CD14-positive monocyte (primary cell): ENCODE measurements at places on chromosomes 2 and 18. TPM values are rescaled to one million over a fixed set of nuclear protein-coding genes. Genes with fewer than 3 reads are reported as not detected.
A peak's percentile ranks its signal among the peaks of the same experiment; 100 is the strongest.

DNA sequence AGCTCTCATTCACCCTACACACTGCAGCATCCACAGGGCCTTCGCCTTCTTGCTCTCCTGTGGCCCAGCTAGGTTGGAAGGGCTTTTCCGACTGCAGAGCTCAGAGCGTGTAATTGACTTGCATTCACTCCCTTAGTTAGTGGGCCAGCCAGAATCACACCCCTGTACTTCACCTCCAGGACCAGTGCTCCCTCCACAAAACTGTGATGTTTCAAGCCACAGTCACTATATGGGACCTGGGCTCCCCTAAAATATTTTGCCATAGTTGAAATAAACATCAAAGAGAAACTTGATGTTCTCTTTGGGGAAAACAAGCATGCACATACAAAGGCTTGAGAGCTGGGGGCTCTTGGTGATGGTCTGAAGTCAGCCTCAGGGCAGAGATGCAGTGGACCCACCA is 69.7 kb upstream of the POU3F3 start:
- no peak overlapping the region for H3K27ac ChIP-seq
- no peak overlapping the region for H3K4me3 ChIP-seq
- H3K36me3 ChIP-seq = no peaks in the 10 kb centered on the region

GRCh38 chr2:160039166-160039903 is 23.1 kb downstream of the PLA2R1 start:
- no peak overlapping the region for H3K27ac ChIP-seq
- DNase-seq = no peak
- no peaks in the 10 kb centered on the region for H3K36me3 ChIP-seq
- H3K4me1 ChIP-seq = no peaks in the 10 kb centered on the region
- H3K4me3 ChIP-seq = no peak overlapping the region
- no peaks in the 10 kb centered on the region for H3K27me3 ChIP-seq

GRCh38 chr2:200033929-200034328 is 78.5 kb downstream of the MAIP1 start:
- no peak overlapping the region for H3K27ac ChIP-seq
- no peaks in the 10 kb centered on the region for H3K36me3 ChIP-seq
- no peaks in the 10 kb centered on the region for H3K4me1 ChIP-seq
- H3K27me3 ChIP-seq = no peaks in the 10 kb centered on the region
- H3K4me3 ChIP-seq = no peak overlapping the region
- no peak for DNase-seq

DNA sequence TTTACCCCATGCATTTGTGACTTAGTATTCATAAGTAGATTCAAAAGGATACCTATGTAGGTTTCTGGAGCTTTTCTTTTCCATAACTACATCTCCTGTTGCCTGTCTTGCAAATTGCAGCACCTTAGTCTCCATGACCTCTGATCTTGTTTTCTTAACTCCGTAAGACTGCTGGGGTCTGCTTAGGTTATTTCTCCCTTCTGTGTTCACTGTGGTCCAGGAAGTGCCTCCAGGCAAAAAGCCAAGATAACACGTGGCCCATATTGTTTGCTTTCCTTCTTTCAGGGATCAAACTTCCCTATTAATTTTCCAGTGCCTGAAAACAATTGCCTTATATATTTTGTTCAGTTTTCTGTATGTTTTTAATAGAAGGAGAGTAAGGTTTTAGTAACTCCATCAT is 86.4 kb downstream of the GCA start:
- H3K4me3 ChIP-seq = no peak overlapping the region
- H3K4me1 ChIP-seq = no peaks in the 10 kb centered on the region
- no peak overlapping the region for H3K27ac ChIP-seq

- peaks cover 33% of the 10 kb centered on the region for H3K4me1 ChIP-seq
- no peaks in the 10 kb centered on the region for H3K27me3 ChIP-seq
- DNase-seq = peak; percentile 85
- H3K4me3 ChIP-seq = no peak overlapping the region
- no peaks in the 10 kb centered on the region for H3K36me3 ChIP-seq
These were observed 158.4 kb downstream of the SETBP1 start for GRCh38 chr18:44838971-44839666.

The ARHGAP28 gene
- not detected for polyA plus RNA-seq
